ENCODE measurements at places on chromosomes 3 and 15.

- no peak for DNase-seq
These were observed 49.5 kb downstream of the CCDC12 start for GRCh38 chr3:46926871-46927717.

GRCh38 chr15:39846108-39846507 is 63.5 kb upstream of the FSIP1 start:
- no peak for DNase-seq

DNA sequence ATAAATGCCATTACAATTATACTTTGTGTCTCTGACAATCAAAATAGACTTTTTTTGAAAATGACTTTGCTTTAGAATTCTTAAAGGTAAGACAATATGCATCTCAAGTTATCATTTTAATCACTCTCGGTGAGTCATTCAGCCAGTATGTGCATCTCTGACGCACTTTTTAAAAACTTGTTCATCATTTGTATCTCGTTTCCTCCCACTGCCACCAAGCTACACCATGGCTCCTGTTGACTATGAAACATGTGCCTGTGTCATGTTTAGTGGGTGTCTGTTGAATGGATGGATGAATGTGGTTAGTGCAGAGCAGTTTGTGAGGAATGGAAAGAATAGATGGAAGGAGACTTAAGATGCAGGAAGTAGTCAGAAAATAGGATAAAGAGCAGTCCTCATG is 68.6 kb downstream of the ARPP21 start:
- DNase-seq, result no peak

- DNase-seq, result no peak
These were observed 95.6 kb upstream of the TJP1 start for GRCh38 chr15:29917600-29918597.

DNA sequence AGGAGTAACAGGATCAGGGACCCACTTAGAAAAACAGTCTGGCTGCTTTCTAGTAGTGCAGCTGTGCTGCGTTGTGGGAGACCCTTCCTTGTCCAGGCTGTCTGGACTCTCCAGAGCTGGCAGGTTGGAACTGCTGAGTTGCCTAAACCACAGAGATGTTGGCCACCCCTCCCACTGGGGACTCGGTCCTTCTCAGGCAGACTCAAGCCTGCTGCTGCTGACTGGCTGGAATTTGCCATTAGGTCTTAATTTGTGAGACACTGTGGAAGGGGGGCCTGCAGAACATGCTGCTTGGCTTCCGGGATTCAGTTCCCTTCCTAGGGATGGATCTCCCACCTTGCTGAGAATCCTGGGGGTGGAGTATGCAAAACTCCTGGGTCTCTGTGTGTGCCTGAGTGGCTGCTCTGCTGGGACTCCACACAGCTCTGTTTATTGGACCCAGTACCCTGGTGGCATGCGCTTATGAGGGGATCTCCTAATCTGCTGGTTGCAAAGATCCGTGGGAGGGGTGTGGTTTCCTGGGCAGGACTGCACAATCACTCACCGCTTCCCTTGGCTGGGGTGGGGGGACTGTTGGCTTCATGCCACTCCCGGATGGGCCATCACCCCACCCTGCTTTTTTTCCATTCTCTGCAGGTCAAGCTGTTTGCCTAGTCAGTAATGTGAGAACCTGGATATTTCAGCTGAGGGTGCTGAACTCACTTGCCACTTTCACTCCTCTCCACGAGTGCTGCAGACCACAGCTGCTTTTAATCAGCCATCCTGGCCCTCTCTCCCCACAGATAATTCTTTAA is 150.5 kb downstream of the CFAP20DC start:
- DNase-seq, result no peak

DNA sequence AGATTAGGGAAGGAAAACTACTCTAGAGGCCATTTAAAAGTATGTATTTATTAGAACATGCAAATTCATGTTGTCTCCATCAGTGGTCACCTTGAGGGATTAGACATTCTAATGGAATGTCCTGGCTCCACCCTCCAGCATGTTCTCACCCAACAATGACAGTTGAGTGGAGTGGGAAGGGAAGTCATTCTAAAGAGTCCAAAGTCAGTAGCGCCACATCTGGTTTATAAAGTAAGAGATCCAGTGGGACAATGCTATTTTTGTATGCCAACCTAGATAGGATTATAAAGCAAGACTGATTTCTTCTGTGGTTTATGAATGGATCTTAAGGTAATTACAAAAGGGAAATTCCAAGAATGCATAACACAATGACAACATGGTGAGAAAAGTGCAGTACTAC is 33.3 kb downstream of the SLC24A1 start:
- DNase-seq, result no peak

DNA sequence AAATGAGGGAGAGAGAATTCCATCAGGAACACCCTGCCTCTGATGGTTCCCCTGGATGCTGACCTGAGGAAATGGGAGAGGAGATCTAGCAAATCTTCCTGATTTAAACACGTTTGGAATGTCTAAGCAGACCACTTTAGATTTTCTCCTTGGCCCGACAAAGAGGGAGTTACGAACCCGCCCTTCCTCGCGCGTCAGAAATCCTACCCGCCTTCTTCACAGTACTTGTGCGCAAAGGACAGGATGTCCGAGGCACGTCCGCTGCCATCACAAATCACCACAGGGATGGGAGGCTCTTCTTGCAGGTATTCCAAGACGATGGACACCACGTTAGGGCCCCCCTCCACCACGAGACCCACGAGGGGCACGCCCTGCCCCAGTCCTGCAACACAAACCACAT is 38.6 kb downstream of the TRPM1 start:
- no peak for DNase-seq

DNA sequence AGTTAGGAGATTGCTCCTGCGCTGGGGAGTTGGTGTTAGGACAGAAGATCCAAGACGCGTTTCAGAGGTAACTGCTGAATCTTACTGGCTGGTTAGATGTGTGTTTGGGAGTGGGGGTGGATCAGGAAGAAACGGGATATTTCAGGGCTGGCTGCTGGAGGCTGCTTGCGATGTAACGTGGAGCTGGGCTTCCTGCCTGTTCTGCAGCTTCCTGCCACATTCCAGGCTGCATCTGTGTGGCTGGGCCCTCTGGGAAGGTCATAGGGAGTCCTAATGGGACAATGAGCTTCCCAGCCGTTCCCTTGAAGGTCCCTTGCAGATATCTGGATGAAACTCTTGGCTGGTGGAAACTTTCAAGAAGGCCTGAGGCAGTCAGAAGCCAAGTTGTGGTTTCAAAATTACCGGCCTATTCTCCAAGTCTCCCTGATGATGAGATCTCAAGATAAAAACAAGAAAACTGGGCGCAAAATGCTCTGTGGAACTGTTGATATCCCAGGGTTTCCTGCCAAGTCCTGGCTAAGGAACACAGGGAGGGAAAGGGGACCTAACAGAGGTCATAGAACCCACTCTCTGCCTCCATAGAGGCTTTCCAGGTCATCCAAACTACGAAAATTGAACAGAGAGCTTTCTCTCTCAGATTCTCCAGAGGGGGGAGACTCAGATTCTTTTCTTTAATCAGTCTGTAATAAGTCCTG is 67.0 kb downstream of the NOX5 start:
- no peak for DNase-seq
